ENCODE measurements at places on chromosomes 12 and 14. TPM values are rescaled to one million over a fixed set of nuclear protein-coding genes. Genes with fewer than 3 reads are reported as not detected.

DNA sequence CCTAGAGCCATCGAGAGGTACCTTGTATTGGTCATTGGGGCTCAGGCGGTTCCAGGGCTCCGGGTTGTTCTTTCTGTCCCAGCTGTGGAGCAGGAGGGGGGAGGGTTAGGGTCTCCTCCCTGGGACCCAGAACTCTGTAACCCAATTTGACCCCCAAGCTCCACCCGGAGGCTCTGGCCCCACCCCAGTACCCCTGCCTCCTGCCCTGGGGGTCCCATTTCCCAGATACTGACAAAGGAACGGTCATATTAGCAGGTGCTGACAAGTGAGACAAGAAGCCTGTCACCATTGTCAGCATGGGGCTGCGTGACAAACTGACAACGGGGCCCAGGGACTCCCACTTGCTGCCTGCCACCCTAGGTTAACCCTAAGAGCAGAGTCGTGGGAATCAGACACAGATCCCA lies 6.2 kb downstream of the SHMT2 start:
- DNase-seq: no peak

- no peak for DNase-seq
Observed at GRCh38 chr14:95871531-95871930, 5.1 kb upstream of the TUNAR start.

- no peak for DNase-seq
Observed at GRCh38 chr12:67319936-67320335, 50.8 kb downstream of the CAND1 start.

- no peak for DNase-seq
Observed at GRCh38 chr12:13087766-13088165, 15.7 kb downstream of the GSG1 start.

DNA sequence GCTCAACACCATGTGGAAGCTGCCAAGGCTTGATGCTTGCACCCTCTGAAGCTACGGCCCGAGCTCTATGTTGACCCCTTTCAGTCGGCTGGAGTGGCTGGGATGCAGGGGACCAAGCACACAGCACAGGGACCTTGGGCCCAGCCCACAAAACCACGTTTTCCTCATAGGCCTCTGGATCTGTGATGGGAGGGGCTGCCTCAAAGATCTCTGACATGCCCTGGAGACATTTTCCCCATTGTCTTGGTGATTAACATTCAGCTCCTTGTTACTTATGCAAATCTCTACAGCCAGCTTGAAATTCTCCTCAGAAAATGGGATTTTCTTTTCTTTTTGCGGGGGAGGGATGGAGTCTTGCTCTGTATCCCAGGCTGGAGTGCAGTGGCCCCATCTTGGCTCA lies 46.3 kb downstream of the MON2 start:
- DNase-seq: no peak

The NPFF gene
- total RNA-seq: not detected

The KRT6A gene
- not detected for total RNA-seq

The NOS1 gene
- not detected for total RNA-seq

- DNase-seq: no peak
Observed at GRCh38 chr12:52149182-52149641, 42.6 kb downstream of the KRT80 start.

DNA sequence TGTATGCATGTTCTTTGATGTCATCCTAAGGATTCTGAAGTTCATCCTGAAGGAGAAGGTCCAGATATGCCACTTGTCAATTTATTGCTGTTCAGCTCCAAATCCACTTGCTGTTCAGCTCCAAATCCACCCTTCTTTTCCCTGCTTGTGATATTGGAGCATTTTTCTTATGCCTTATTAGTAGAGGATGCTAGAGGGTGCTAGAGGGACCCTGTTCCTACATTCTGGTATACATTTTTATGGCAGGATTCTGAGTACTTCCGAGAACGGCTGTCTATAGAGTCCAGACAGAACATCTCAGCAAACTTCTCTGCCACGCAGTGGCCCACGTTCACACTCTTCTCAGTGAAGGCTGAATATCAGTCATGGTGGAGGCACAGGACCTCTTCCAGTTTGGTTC lies 406.7 kb downstream of the NOVA1 start:
- peak; percentile 8 for DNase-seq

The RD3L gene
- not detected for total RNA-seq

DNA sequence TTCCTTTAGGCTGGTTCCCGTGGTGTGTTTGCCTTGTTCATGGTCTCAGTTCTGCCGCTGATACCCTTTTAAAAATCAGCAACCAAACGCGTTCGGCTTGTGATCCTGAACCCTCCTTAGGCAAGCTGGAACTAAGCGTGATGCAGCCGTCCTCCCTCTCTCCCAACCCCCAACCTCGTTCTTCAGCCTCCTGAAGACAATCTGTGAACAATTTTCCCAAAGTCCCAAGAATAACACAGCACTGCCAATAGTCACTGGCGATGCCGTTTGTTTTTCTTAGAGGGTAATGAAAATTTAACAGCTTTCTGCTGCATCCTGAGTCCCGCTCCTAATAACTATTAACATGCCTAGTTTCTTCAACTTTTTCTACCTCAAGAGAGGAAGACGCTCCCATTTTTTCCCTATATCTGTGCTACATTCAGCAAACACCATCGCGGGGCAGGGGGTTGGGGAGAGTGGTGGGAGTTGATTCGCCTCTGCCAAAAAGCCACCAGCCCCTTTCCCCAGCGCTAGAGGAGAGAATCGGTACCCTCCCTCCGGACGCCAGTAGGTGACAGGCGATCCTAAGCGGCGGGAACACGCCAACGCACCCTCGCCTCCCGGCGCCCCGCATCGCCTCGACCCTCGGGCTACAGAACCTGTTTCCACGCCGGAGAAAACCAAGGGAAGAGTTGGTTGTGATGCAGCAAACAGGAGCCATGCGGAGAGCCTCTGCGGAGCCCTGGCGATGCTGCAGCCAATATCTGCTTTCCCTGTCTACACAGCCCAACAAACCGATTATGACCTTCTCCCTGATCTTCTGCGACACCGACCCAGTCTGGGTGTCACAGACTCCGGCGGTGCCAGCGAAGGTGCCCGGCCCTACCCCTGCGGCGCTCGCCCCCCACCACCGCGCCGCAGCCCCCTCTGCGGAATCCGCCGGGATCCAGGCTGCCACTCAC lies 752 bp downstream of the PRICKLE1 start:
- DNase-seq: no peak
